ENCODE measurements at places on chromosomes 5 and 9. TPM values are rescaled to one million over a fixed set of nuclear protein-coding genes. Genes with fewer than 3 reads are reported as not detected.
A peak's percentile ranks its signal among the peaks of the same experiment; 100 is the strongest.

GBA2 gene
- 39.3 TPM for total RNA-seq

DNA sequence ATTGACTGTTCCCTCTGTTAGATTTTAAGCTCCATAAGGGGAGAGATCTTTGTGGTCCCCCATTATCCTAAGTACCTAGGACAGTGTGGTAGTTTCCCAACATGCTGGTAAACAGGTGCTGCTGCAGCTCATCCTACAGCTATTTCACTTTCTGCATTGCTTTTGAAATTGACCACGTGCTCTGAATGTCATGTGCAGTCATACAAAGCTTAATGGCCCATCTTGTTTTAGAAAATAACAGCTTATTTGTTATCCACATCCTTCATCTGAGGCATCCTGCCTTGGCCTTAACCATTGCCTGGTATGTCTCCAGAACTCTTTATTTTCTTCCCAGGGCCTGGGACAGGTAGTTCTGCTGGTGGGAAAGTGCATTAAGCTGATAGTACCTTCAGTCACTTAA lies 14.7 kb downstream of the PIK3R1 start:
- no peak for DNase-seq

TAF11L10 gene
- total RNA-seq: not detected

GRCh38 chr5:91794856-91795548 lies 411.9 kb upstream of the ARRDC3 start:
- no peak for DNase-seq

DNA sequence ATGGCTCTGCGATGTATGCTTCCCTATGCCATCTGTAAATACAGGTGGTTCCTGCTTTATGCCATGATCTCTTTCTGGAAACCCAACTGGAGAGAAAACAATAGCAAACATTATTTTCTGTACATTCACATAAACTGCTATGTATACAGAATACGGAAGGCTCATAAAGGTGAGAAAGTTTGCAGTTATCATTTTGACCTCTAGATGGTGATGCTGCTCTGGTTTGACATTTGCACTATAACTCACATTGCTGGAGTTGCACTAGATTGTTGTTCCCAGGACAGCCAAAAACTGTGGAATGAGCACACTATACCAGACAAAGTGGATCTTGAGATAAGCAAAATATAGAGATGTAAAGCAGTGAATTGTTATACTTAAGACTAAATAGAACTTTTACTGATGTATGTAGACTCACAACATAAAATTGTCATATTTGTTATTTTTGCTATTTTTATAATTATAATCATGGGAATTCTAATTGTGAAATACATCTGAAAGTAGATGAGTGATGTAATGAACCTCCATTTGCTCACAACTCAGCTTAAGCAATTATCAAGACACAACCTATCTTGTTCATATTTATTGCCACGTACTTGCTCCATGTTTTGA lies 246.5 kb downstream of the PTPRD start:
- no peak for DNase-seq

- no peak for DNase-seq
These were observed 196.4 kb downstream of the CDK5RAP2 start for GRCh38 chr9:120383611-120383998.

GRCh38 chr9:91714020-91714806 lies 235.8 kb downstream of the ROR2 start:
- DNase-seq: no peak

DNA sequence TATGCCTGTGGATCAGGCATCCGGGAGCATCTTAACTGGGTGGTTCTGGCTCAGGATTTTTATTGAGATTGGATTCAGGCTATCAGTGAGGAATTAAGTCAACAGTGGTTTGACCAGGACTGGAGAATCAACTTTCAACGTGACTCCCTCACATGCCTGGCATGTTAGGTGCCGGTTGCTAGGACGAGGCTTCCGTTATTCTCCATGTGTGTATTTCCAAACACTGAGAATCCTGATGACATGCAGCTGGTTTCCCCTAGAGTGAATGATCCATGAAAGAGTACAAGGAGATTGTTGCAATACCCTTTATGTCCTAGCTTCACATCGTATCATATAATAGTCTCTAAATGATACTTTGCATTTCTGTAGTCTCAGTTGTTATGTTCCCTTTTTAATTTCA lies 529.2 kb downstream of the ANXA1 start:
- DNase-seq: peak; percentile 41

DNA sequence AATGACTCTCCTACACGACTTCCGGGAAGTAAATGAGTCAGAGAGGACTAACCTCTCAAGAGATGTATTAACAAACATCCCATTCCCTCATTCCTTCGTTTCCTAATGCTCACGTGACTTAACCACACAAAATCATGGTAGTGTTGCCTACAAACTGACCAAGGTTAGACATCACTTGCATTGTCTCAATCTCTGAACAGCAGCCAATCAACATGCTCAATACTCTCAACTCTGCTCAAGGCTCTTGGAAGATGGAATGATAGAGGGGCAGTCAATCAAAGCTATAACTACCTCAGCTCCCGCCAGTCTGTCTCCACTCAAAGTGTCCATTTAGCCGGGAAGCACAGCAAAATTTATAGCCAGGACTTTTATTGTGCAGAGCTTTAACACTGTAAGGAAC lies 143.8 kb upstream of the PIK3R1 start:
- DNase-seq: no peak

CXCL14 gene
- 0.06 TPM for total RNA-seq

DNA sequence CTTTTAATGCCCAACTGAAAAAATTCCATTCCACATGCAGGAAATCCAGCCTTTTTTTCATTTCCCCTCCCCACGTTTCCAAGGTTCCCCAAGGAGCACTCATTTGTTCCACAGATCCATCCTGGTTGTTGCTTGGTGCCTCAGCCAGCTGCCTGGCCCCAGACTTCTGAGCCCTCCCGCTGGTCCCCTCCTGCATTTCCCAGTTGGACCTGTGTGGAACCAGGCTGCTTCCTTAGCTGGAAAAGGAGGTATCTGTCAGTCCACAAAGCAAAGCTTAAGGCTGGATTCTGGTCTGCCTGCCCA lies 44.8 kb downstream of the ANGPTL2 start:
- no peak for DNase-seq

IFNA21 gene
- not detected for total RNA-seq

Measured in epithelial cell of proximal tubule (primary cell).